Karpas-422 (cell line): ENCODE measurements at places on chromosomes 2 and 18.

DNA sequence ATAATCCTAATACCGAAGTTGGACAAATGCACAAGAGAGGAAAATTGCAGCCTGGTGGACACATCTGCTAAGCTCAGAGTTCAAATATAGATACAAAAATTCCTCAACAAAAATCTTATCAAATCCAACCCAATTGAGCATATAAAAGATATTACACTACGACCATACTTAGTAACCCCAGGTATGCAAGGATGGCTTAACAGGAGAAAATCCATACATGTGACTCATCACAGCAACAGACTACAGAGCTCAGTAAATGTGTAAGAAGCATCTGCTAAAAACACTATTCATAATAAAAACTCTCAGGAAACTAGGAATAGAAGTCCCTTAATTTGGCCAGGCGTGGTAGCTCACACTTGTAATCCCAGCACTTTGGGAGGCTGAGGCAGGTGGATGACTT is 28.3 kb downstream of the HS6ST1 start:
- no peak overlapping the region for H3K27ac ChIP-seq
- no peak overlapping the region for H3K4me3 ChIP-seq
- no peaks in the 10 kb centered on the region for H3K27me3 ChIP-seq
- no peaks in the 10 kb centered on the region for H3K36me3 ChIP-seq
- no peaks in the 10 kb centered on the region for H3K4me1 ChIP-seq

GRCh38 chr2:53694096-53694771 is 73.4 kb upstream of the CHAC2 start:
- H3K27me3 ChIP-seq, result no peaks in the 10 kb centered on the region
- no peak for DNase-seq
- H3K4me1 ChIP-seq, result no peaks in the 10 kb centered on the region
- no peak overlapping the region for H3K4me3 ChIP-seq
- H3K36me3 ChIP-seq, result no peaks in the 10 kb centered on the region

DNA sequence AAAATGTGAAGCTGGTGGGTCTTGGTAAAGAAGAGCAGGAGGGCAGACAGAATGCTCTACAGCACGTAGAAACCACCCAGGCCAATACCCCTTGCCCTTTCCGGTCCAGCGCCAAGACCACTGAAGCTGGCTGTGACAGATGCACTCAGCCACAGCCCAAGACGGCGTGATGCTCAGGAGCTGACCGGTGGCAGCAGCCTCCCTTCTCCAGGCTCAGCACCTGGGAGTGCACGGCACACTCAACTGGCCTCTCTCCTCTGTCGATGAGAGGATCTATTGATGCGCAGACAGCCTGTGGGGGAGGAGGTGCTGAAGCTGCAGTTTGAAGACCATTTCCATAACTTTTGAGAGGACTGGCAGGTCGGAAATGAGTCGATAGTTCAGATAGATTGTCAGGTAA is 141.0 kb upstream of the MYT1L start:
- H3K4me3 ChIP-seq, result no peak overlapping the region
- no peaks in the 10 kb centered on the region for H3K36me3 ChIP-seq
- no peak overlapping the region for H3K27ac ChIP-seq
- no peaks in the 10 kb centered on the region for H3K27me3 ChIP-seq

GRCh38 chr2:36296798-36297197 is 58.8 kb upstream of the CRIM1 start:
- no peaks in the 10 kb centered on the region for H3K27me3 ChIP-seq
- no peak for DNase-seq
- H3K36me3 ChIP-seq, result no peaks in the 10 kb centered on the region

GRCh38 chr2:220502539-220502938 is 875.1 kb downstream of the SLC4A3 start:
- H3K36me3 ChIP-seq, result no peaks in the 10 kb centered on the region
- H3K4me1 ChIP-seq, result no peaks in the 10 kb centered on the region
- H3K27ac ChIP-seq, result no peak overlapping the region
- no peak overlapping the region for H3K4me3 ChIP-seq
- DNase-seq, result no peak

DNA sequence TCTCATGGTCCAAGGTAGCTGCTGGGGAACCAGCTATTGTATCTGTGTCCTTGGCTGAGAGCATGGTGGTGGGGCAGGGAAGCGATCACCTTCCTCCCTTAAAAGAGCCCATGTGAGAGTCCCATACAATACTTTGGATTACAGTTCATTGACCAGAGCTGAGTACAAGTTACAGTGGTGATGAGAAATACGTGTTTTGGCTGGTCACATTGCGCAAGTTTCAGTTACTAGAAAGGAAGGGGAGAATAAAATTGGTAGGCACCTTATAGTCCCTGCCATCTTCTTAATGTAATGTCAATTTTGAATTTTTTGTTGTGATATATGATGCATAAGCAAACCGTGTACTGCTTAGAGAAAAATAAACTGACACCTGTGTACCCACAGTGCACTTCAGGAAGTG is 67.7 kb downstream of the ZNF407 start:
- no peaks in the 10 kb centered on the region for H3K4me1 ChIP-seq
- H3K4me3 ChIP-seq, result no peak overlapping the region
- no peak overlapping the region for H3K27ac ChIP-seq
- H3K36me3 ChIP-seq, result no peaks in the 10 kb centered on the region
- no peak for DNase-seq

DNA sequence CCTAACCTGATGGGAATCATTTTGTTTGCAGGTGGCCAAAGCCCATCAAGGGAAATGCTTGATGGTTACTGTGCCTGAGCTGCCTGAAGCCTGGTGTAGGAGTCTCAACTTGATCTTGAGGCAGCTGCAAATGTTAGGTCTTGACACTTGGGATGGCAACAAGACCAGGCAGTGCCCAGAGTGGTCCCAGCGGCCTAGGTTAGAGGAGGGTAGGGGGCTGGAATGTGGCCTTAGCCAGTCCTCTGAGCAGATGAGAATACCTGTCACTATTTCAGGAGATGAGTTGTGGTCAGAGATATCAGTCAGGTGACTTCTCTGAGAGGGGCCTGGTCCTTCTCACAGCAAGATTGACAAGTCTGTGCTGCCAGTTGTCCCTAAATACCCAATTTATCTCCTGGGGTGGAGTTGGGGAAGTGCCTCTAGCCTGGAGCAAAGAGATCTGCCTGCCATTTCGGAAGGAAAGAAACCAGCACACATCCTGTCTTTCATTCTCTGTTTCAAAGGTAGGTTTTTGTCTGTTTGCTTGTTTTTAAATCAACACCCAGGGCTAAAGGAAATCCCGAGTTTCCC is 13.4 kb downstream of the SPTBN1 start:
- peaks cover 8% of the 10 kb centered on the region for H3K4me1 ChIP-seq
- no peak overlapping the region for H3K27ac ChIP-seq
- no peak overlapping the region for H3K4me3 ChIP-seq
- no peak for DNase-seq

GRCh38 chr2:189131991-189132390 is 47.6 kb downstream of the COL5A2 start:
- DNase-seq, result no peak
- no peak overlapping the region for H3K4me3 ChIP-seq
- no peaks in the 10 kb centered on the region for H3K27me3 ChIP-seq

GRCh38 chr2:69755862-69756467 is 14.0 kb downstream of the ANXA4 start:
- H3K4me3 ChIP-seq, result no peak overlapping the region
- no peaks in the 10 kb centered on the region for H3K27me3 ChIP-seq
- no peaks in the 10 kb centered on the region for H3K36me3 ChIP-seq
- H3K27ac ChIP-seq, result no peak overlapping the region
- no peak for DNase-seq

- no peaks in the 10 kb centered on the region for H3K36me3 ChIP-seq
- H3K4me1 ChIP-seq, result no peaks in the 10 kb centered on the region
- no peak overlapping the region for H3K27ac ChIP-seq
- no peak for DNase-seq
Observed at GRCh38 chr2:158984604-158985135, 16.2 kb downstream of the TANC1 start.

DNA sequence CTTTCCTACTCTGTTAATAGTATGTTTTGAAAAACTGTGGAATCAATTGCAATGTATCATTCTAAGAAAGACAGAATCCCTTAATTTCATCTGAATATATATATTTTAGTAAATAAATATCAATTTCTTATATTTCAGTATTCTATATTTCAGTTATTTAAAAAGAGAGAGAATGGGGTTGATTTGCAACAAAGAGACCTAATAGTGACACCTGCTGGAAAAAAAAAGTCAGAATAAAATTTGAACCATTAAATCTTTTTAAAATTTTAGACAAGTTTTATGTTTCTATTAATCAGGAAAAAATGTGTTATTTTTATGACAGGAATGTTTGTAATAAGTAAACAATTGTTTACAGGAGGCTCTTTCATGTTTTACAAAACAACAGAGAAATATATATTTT is 20.7 kb upstream of the CCNT2 start:
- peak; percentile 79 for DNase-seq
- no peaks in the 10 kb centered on the region for H3K27me3 ChIP-seq
- H3K4me3 ChIP-seq, result no peak overlapping the region
- H3K4me1 ChIP-seq, result no peaks in the 10 kb centered on the region
- H3K27ac ChIP-seq, result no peak overlapping the region

- no peak overlapping the region for H3K4me3 ChIP-seq
- no peaks in the 10 kb centered on the region for H3K27me3 ChIP-seq
- no peak for DNase-seq
- H3K4me1 ChIP-seq, result no peaks in the 10 kb centered on the region
- H3K36me3 ChIP-seq, result no peaks in the 10 kb centered on the region
Observed at GRCh38 chr18:24048261-24048660, 33.7 kb downstream of the TTC39C start.

DNA sequence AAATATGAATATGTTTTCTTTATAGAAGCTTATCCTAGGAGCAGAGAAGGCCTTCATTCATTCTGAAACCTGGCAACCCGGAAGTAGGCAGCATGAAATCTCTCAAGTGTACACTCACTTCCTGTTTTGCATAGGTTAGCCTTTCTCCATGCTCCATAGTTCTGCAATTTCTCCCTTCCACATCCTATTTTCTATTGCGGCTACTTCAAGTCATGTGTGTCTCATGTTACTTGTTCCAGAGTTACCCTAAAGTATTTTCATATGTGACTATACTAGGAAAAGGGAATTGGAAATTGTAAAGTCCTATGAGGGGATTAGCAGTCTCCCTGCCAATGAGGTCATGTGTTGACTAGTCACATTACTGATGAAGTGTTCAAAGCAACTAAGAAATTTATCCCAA is 320.6 kb downstream of the NCKAP5 start:
- no peaks in the 10 kb centered on the region for H3K27me3 ChIP-seq
- no peaks in the 10 kb centered on the region for H3K36me3 ChIP-seq
- DNase-seq, result peak; percentile 62
- no peak overlapping the region for H3K27ac ChIP-seq
- no peak overlapping the region for H3K4me3 ChIP-seq

DNA sequence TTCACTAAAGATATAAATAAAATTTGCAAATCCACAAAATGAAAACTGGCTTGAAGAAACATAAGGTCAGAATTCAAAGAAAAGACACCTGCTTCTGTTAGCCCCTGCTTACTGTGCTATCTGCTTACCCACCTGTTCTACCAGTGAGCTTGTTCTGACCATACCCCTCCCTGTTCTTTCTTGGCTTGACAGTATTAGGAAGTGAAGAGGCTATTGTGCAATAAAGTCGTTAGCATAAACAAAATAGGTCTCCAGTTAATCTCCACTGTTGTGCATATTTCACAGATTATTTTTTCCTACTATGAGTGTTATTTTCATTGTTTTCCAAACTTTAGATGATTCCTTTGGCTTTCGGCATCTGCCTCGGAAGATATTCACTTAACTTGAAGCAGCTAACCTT is 322.1 kb downstream of the CCDC85A start:
- H3K27ac ChIP-seq, result no peak overlapping the region
- no peak for DNase-seq
- no peak overlapping the region for H3K4me3 ChIP-seq
- H3K36me3 ChIP-seq, result no peaks in the 10 kb centered on the region
- H3K4me1 ChIP-seq, result no peaks in the 10 kb centered on the region
- no peaks in the 10 kb centered on the region for H3K27me3 ChIP-seq

- no peaks in the 10 kb centered on the region for H3K27me3 ChIP-seq
- H3K4me3 ChIP-seq, result no peak overlapping the region
- H3K4me1 ChIP-seq, result peaks cover 8% of the 10 kb centered on the region
- no peak for DNase-seq
- no peaks in the 10 kb centered on the region for H3K36me3 ChIP-seq
Observed at GRCh38 chr2:96798733-96799622, 17.1 kb upstream of the CNNM3 start.

- no peak overlapping the region for H3K27ac ChIP-seq
- no peaks in the 10 kb centered on the region for H3K36me3 ChIP-seq
- DNase-seq, result peak; percentile 46
- H3K4me3 ChIP-seq, result no peak overlapping the region
- H3K4me1 ChIP-seq, result peaks cover 20% of the 10 kb centered on the region
- H3K27me3 ChIP-seq, result no peaks in the 10 kb centered on the region
Observed at GRCh38 chr2:200193791-200194190, 112.7 kb upstream of the SPATS2L start.

GRCh38 chr2:227871375-227871791 is at the start of gene DAW1:
Gene DAW1, plus strand, starts transcription at chr2:227871631. Its CDS starts 59 bp downstream, at chr2:227871690.
- no peaks in the 10 kb centered on the region for H3K27me3 ChIP-seq
- no peak within 1 kb of the TSS for H3K27ac ChIP-seq
- no peaks in the 10 kb centered on the region for H3K4me1 ChIP-seq
- H3K36me3 ChIP-seq, result no peaks in the 10 kb centered on the region
- no peak within 1 kb of the TSS for H3K4me3 ChIP-seq
- DNase-seq, result no peak

- H3K4me3 ChIP-seq, result no peak overlapping the region
- H3K27me3 ChIP-seq, result no peaks in the 10 kb centered on the region
- no peak overlapping the region for H3K27ac ChIP-seq
- no peaks in the 10 kb centered on the region for H3K36me3 ChIP-seq
- no peak for DNase-seq
- H3K4me1 ChIP-seq, result no peaks in the 10 kb centered on the region
Observed at GRCh38 chr18:43774497-43774896, 497.2 kb upstream of the SYT4 start.

DNA sequence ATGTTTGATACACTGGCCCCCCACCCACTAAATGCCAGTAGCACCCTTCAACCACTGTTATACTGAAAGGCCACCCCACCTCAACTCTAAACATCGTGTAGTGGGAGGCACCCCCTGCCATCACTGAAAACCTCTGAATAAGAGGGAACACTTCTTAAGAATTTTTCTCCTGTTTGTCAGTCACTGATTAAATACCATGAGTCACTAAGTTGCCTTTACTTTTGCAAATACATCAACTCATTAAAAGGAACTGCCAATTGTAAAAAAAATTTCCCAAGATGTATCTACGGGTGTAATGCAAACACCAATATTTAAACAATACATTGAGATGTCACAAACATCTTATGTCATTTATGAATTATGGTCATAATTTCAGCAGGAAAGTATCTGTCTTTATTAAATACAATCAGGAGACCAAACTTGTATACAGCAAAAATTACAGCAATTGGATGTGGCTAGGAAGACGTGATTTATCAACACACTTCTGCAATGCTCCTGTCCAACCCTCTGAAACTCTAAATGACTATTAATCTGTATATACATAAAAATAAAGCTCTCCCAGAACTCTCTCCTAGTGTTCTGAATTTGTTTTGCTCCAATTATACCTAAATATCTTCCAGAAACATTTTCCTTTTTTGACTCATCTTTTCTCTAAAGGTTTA is 144.1 kb upstream of the STK17B start:
- H3K27me3 ChIP-seq, result no peaks in the 10 kb centered on the region
- no peak overlapping the region for H3K27ac ChIP-seq
- H3K36me3 ChIP-seq, result no peaks in the 10 kb centered on the region
- no peak overlapping the region for H3K4me3 ChIP-seq
- H3K4me1 ChIP-seq, result peaks cover 4% of the 10 kb centered on the region; the same call in 1 of the 2 replicates
